ENCODE measurements at places on chromosomes 12 and 14.

- DNase-seq, result no peak
These were observed 15.3 kb downstream of the TNFAIP2 start for GRCh38 chr14:103138301-103139131.

GRCh38 chr12:127640181-127640886 is 626.6 kb upstream of the TMEM132C start:
- no peak for DNase-seq

GRCh38 chr12:65937161-65937641 is 112.9 kb downstream of the HMGA2 start:
- no peak for DNase-seq

GRCh38 chr12:76863005-76863670 is 15.7 kb downstream of the CSRP2 start:
- DNase-seq, result no peak

DNA sequence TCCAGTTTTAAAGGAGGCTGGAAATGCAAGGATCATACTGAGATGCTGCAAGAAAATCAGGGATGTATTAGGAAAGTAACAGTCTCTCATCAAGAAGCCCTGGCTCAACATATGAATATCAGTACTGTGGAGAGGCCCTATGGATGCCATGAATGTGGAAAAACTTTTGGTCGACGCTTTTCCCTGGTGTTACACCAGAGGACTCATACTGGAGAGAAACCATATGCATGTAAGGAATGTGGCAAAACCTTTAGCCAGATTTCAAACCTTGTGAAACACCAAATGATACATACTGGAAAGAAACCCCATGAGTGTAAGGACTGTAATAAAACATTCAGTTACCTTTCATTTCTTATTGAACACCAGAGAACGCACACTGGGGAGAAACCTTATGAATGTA is 24.5 kb downstream of the ZNF891 start:
- no peak for DNase-seq

DNA sequence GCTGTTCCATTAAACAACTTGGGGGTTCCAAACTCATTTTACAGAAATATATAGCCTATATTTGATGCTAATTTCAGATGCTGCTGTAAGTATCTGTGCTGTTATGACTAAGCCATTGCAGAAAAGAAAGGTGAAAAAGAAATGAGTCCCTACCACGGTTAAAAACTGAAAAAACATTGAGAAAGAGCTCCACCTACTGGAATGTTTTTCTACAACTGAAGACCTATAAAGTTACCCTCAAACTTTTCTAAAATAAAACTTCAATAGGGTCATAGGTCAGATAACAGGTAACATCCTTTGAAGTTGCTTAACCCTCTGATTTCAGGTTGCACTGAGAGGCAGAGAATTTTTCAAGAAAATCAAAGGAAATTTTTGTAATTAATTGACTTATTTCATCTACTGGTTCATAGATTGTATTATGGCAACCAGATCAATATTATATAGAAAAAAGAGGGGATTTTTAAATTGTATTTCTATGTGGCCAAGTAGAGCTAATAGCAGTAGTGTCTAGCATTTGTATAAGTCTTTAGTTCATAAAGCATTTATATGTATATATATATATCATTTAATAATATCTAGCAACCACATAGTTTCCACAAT is 279.9 kb downstream of the RPS29 start:
- DNase-seq, result peak; percentile 45

DNA sequence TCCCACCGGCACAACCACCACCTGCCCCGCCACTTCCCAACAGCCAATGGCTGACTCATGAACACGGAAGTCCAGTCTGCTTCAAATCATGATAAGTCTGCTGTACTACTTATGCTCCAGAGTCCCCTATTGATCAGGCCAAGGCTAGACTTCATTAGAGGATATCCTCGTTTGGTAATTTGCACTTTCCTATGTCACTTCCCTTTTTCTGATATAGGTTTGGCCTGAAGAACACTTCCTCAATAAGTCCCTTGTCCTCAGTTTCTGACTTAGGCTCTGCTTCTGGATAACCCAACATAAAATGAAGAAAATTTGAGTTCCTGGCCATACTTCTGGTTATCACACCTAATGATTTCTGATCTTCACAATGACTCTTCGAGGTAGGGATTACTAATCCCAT is 45.3 kb downstream of the IFNG-AS1 start:
- DNase-seq, result no peak

GRCh38 chr14:27672047-27672446 is 1074.2 kb upstream of the NOVA1 start:
- DNase-seq, result no peak

DNA sequence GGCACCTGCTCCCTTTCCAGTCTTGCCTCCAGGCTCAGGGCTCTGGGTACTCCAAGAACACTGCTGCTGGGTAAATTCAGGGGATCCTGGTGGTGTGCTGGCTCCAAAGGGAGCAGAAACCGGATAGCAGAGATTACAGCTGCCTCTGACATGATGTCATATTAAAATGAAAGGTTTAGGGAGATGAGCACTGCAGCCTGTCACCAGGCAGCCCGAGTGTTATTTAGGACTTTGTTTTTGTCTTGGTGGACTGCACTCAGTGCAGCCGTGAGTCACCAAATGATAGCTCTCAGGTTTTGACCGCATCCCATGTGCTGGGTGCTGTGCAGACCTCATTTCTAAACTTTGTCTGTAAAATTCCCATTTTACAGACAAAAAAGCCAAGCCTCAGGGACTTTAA is 266.0 kb upstream of the CRY1 start:
- no peak for DNase-seq

DNA sequence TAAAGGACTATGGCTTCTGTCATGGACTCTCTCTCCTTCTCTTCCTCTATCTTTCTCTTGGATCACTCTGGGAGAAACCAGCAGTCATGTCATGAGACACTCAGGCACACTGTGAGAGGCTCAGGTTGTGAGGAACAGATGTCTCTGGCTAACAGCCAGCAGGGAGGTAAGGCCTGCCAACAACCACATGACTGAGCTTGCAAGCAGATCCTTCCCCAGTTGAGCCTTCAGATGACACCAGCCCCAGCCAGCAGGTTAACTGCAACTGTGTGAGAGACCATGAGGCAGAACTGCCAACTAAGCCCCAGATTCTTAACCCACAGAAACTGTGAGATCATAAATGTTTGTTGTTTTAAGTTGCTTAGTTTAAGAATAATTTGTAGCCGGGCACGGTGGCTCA is 90.6 kb downstream of the VCPKMT start:
- DNase-seq, result peak; percentile 28

All from NCI-H2029 (cell line).